ENCODE measurements at places on chromosomes 2 and 18.

GRCh38 chr18:54327818-54328217 lies 29.8 kb downstream of the STARD6 start:
- DNase-seq = no peak

- DNase-seq = no peak
Observed at GRCh38 chr18:39724652-39725051, 2159.1 kb upstream of the CELF4 start.

GRCh38 chr2:238433300-238433915 lies 6.7 kb downstream of the ASB1 start:
- DNase-seq = no peak

DNA sequence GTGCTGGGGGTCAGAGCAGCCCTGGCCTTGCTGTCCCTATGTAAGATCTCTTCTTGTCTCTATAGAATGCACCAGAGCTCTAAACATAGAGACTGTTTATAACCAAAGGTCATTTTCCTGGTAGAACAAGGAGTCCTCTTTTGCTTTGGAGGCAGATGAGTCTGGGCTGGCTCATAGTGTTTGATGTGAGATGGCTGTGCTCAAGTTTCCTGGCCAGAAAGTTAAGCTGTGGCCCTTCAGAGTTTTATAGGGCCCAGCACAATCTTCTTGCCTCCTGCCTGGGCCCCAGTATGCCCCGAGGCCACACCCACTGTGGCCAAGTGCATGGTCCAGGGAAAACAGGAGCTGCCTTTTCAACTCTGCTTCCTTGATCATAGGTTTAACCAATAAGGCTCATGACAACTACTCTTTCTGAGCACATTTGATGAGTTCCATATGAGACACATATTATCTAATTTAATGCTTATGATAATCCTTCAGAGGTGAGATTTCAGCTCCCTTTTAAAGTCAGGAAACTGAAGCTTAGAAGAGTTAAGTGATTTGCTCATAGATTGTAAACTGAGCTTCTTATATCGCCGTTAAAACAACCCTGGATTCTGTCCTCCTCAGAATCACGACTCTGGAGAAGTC lies 66.3 kb downstream of the MYCN start:
- DNase-seq = no peak

GRCh38 chr2:37881397-37881796 lies 43.7 kb upstream of the RMDN2 start:
- DNase-seq = no peak

- no peak for DNase-seq
Observed at GRCh38 chr18:76506974-76507764, 12.1 kb upstream of the ZNF516 start.

GRCh38 chr2:238449909-238450417 lies 23.2 kb downstream of the ASB1 start:
- no peak for DNase-seq
